Activated naive CD8-positive, alpha-beta T cell treated with anti-CD3 and anti-CD28 coated beads for 36 hours (primary cell): ENCODE measurements at places on chromosomes 5 and 9. TPM values are rescaled to one million over a fixed set of nuclear protein-coding genes. Genes with fewer than 3 reads are reported as not detected.

Gene PRKACG
- not detected for total RNA-seq

Gene CCDC187
- total RNA-seq: not detected

- no peak for DNase-seq
These were observed 28.6 kb downstream of the MARCHF3 start for GRCh38 chr5:127001621-127002296.

DNA sequence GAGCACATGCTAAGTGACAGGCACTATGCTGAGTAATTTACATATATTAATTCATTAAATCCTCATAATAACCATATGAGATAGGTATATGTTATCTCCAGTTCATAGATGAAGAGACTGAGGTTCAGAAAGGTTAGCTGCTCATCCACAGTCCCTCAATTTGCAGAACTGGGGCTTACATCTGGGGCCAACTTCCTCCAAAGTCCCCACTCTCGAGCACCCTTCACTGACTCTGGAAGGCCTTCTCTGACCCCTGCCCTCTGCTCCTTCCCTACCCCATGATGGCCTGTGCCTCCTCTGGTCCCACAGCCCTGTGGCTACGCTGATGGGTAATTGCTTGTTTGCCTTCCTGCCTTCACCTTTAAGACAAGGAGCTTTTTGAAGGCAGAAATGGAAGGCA, 71.6 kb downstream of the C5orf15 start:
- no peak for DNase-seq

- DNase-seq: no peak
These were observed 46.6 kb upstream of the COL5A1 start for GRCh38 chr9:134595014-134595413.

- no peak for DNase-seq
These were observed 49.8 kb downstream of the NR6A1 start for GRCh38 chr9:124721109-124721906.

GRCh38 chr5:10330511-10331230, 22.8 kb upstream of the MARCHF6 start:
- DNase-seq: no peak

DNA sequence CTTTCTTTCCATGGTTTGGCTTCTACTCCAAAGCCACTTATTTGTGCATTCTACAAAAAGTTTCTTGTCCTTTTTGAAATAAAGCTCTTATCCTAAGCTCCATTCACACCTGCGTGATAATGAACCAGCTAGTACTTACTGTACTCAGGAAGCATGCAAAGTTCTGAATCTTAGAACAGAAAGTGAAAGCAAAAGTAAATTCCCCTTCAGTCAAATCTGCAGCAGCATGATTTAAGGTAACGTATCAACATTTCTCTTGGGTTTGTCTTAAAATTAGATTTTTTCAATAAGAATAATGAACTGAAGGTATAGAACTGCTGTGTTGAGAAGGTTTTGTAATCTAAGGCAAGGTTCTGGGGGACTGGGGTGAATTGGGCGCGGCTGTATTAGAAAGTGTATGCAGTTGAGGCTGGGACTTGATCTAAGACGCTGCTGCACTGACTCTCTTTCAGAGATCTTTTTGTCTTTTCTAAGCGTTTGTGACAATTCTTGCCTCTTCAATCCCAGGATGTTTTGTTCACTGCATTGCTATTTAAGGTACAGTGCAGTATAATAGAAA, at the start of gene ERAP2:
Gene ERAP2, plus strand, starts transcription at position 209 of the 559 bp plus-strand sequence. CDS start 3,186 bp downstream, outside the sequence.
- no peak for DNase-seq

GRCh38 chr9:1743121-1743960, 271.8 kb upstream of the SMARCA2 start:
- DNase-seq: no peak

DNA sequence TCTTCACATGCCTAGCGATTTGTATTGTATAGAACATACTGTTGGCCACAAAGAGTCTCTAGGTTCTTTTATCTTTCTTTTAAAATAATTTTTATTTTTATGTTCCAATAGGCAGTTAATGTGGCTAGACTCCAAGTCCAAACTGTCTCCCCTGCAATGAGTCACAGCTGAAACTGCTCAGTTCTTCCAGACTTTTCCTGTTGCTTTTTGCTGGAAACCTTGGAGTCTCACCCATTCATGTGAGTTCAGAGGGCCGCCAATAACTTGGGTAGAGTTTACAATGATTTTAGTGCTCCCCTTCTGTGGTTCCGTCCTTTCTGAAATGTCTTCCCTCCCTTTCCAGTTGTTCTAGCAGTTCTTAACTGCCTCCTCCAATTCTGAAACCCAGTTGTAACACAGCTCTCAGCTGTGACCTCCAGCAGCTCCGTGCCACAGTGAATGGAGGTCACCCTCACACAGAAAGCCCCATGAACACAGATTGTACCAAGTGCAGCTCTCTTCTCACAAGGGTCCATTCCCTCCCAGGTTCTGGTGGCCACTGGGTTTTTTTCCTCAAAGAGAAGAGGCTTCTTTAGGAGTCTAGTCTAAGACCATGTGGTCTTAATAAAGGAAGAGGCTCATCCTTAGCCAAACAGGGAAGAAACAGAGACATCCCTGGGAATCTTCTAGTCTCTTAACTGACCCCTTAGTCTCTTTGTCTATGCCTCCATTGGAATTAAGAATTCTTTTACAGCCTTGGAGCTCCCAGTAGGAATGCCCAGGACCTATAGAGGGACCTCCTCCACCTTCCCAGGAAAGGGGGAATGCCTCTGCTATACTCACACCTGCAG, 198.5 kb downstream of the SPOCK1 start:
- DNase-seq: no peak
